ENCODE measurements at places on chromosomes 12 and 14.

- DNase-seq = no peak
These were observed 2.9 kb upstream of the CLEC1A start for GRCh38 chr12:10101648-10102220.

- no peak for DNase-seq
These were observed 593.0 kb downstream of the SOX5 start for GRCh38 chr12:23356440-23356839.

GRCh38 chr12:118122264-118122663, 13.7 kb upstream of the PEBP1 start:
- no peak for DNase-seq

DNA sequence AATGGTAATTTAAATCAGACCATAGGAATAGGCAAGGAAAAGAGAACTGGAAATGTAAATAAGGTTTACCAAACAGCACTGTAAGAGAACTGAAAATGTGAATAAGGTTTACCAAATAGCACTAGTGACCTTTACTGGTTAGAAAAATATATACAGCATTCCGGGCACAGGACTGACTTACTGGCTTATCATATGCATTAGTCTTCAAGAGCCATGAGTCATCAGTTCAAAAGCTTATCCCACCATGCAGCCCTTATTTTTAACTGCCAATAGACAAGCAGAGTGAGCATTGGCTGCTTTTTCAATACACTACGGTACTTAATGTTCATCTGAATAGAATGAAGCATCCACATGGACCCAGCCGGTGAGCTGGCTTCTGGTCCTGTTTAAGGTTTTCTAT, 13.0 kb upstream of the NELL2 start:
- DNase-seq = no peak

GRCh38 chr12:106107566-106107965, 31.2 kb downstream of the NUAK1 start:
- DNase-seq = no peak

DNA sequence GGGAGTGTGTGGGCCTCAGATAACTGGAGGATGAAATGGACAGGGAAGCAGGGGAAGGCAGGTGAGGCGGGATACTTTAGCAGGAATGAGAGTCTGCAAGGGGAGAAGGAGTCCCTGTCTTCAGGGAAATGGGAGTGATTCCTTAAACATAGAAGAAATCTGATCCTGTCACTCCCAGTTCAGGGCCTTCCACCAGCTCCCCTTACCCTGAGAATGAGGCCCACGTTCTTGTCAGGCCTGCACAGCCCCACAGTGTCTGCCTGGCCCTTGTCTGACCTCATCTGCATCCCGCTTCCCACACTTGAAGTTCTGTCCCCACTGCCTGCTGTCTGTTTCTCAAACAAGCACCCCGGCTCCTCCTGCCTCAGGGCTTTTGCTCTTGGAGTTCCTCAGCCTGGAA, 12.6 kb upstream of the LRP1-AS start:
- DNase-seq = no peak

DNA sequence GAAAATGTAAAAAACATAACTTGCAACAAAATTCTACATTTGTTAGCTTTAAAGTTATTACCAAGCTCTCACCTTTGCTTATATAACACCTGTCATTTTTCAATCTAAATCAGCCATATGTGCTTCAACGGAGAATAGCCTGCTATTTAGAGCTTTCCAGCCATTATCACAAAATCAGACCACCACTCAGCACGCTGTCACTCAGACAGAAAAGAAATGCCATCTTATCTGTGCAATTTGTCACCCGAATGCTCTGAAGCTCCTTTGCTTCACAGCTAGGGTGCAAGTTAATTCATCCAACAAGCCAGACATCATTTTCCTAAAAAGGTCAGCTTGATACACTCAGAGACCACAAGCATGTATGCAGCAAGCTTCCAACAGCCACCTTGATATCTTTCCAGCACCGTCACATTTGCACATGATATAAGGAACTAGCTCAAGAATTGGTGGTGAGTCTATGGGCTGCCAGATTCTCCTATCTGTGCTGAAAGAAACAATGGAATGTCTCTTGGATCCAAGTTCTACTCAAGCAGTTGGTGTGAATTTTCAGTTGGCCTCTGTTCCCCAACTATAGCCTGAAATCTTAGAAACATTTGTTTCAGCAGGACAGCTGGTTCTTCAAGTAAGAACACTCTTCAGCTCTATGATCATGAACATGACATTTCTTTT, 20.0 kb upstream of the IFNG-AS1 start:
- no peak for DNase-seq

DNA sequence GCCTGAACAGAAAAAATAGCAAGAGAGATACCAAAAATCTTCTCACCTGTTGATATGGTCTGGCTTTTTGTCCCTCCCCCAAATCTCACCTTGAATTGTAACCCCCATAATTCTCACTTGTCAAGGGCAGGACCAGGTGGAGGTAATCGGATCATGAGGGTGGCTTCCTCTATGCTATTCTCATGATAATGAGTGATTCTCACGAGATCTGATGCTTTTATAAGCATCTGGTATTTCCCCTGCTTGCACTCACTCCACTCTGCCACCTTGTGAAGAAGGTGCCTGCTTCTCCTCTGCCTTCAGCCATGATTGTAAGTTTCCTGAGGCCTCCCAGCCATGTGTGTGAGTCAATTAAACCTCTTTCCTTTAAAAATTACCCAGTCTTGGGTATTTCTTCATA, 291.2 kb downstream of the CPNE8 start:
- DNase-seq = no peak

GRCh38 chr12:127925971-127926370, 341.0 kb upstream of the TMEM132C start:
- no peak for DNase-seq

GRCh38 chr12:125006365-125006764, 12.9 kb downstream of the BRI3BP start:
- no peak for DNase-seq

GRCh38 chr12:130788515-130788914, 50.5 kb downstream of the STX2 start:
- DNase-seq = no peak

GRCh38 chr14:64410084-64410774, 22.1 kb downstream of the MTHFD1 start:
- peak; percentile 85 for DNase-seq

DNA sequence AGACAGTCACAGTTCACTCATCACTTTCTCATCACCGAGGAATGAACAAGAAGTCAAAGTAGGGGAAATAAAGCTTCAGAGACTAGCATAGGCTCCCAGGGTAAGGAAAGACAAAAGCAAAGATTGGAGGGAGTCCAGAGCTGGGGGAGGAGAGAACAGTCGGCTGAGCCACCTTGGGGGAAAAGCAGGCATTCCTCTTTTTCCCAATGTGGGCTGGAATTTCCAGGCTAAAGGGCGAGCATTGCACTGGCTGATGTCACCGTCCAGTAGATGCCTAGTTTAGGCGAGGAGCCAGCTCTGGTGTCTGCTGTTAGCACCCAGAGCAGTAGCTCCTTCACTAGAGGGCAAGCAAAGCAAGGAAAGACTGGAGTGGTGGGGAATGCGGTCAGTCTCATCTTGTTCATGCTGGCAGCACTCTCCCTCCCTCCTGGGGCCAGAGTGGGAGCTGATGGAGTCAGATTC, 8.5 kb upstream of the KRT75 start:
- peak; percentile 47 for DNase-seq

DNA sequence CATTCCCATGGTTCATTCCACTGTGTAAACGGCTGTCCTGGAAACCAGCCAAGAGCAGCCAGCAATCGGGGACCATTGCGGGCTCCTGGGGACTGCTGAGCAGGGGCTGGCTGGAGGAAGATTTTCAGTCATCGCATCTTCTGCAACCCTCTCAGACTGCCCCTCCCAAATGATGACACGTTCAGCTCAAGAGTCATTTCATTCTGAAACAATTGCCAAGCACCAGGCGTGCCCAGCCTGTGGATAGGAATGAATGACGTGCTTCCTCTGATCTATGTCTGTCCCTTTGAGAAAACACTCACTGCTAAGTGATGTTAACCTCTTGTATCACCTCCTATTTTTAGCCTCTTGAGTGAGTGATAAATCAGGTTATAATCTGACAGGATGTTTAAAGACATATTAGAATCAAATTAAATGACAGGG, 62.0 kb downstream of the NDUFA12 start:
- peak; percentile 48 for DNase-seq

GRCh38 chr12:90290980-90291975, 582.6 kb upstream of the ATP2B1 start:
- no peak for DNase-seq

DNA sequence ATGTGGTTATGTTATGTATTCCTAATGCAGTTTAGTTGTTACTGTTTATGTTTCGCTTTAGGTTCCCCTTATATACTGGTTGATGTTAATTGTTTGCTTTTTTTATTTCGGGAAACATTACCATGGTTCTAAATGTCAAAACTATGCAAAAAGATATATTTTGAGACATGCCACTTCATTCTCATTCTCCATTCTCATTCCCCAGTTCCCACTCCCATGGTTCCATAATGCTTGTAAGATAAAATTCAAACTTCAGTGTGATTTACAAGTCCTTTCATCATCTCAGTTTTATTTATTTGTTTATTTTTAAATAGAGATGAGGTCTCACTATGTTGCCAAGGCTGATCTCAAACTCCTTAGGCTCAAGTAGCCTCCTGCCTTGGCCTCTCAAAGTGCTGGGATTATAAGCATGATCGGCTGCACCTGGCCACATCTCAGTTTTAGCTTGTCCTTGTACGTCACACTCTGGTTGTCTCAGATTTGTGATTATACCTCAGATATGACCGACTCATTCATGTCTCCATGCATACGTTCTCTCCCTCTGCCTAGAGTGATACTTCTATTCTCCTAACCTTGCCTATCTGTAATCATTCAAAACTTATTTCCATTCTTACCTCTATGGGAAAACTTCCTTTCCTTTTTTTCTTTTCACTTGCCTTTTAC, 407.8 kb upstream of the RGS6 start:
- no peak for DNase-seq

GRCh38 chr14:30305346-30305745, 253.6 kb upstream of the G2E3 start:
- DNase-seq = peak; percentile 60

- no peak for DNase-seq
These were observed 13.8 kb downstream of the RAD51B start for GRCh38 chr14:67833403-67833802.

- no peak for DNase-seq
These were observed 635.5 kb downstream of the KCNH5 start for GRCh38 chr14:62409626-62410300.

GRCh38 chr12:38610808-38611350, 294.3 kb downstream of the ALG10B start:
- no peak for DNase-seq

DNA sequence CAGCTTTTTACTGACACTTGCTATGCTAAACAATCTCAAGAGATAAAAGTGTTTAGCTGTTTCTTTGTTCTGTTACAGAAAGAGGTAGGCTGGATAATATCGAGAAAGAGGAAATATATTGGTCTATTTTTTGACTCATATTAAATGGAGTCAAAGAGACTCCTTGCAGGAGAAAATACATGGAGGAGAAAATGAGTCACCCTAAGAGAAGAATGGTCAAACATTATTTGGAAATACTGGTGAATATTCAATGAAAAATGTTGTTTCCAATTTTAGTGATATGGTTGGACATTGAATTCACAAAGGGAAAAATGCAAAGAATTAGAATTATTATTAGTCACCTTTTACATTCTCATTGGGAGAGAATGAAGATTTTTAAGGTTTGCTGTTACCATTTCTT, 3.2 kb downstream of the KCNJ8 start:
- no peak for DNase-seq

GRCh38 chr12:32754111-32754510, 1.6 kb downstream of the YARS2 start:
- no peak for DNase-seq

DNA sequence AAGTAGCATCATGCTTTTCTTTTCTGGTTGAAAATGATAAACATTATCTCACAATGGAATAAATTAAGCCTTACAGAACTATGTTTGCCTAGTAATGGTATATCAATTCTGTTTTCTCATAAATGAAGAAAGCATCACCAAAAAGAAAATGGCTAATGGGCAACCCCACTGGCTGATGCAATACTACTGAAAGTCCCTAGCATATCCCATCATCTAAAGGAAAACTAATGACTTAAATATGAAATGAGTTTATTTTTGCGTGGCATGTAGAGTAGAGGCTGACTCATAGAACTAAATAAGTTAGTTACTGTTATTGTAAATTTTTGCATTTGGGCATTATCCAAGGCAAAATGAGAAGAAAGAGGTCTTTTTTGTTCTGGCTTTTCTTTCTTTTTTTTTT, 1156.3 kb upstream of the SEL1L start:
- DNase-seq = peak; percentile 44

GRCh38 chr14:32933629-32934072, 5.0 kb upstream of the NPAS3 start:
- no peak for DNase-seq

DNA sequence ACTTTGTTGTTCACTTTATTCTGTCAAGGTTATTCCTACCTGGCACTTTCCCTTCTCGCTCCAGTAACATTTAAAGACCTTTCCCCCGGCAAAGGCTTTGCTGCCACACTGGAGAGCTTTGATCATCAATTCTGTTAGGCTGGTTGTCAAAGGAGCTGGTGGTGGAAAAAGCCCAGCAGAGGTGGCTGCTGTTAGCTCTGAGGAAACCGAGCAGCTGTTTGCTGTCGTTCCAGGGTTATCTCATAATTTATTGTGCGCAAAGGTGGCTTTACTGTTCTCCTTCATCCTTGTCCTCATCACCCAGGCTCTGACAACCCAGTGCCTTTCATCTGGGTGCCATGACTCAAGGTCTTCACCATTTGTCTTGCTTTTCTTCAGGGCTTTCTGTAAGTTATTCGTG, 38.2 kb upstream of the CRADD start:
- peak; percentile 42 for DNase-seq

GRCh38 chr12:126171937-126172559, 1106.8 kb downstream of the AACS start:
- DNase-seq = no peak

- peak; percentile 68 for DNase-seq
These were observed 54.9 kb downstream of the EID3 start for GRCh38 chr12:104358353-104359003.

DNA sequence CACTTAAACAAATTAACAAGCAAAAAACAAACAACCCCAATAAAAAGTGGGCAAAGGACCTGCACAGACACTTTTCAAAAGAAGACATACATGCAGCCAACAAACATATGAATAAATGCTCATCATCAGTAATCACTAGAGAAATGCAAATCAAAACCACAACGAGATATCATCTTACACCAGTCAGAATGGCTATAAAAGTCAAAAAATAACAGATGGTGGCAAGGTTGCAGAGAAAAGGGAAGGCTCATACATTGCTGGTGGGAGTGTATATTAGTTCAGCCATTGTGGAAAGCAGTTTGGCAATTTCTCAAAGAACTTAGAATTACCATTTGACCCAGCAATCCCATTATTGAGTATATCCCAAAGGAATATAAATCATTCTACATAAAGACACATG, 34.6 kb upstream of the NT5DC3 start:
- DNase-seq = peak; percentile 73

- DNase-seq = no peak
These were observed 751.8 kb downstream of the GALC start for GRCh38 chr14:87241018-87241768.

GRCh38 chr12:118299791-118300460, 72.8 kb downstream of the TAOK3 start:
- peak; percentile 22 for DNase-seq

- DNase-seq = no peak
These were observed 160.9 kb downstream of the EPS8 start for GRCh38 chr12:15627995-15628945.

- DNase-seq = no peak
These were observed 29.0 kb downstream of the TESC start for GRCh38 chr12:117069926-117070900.

Data from NCI-H69 (cell line).